ENCODE measurements at places on chromosomes 3 and 15. TPM values are rescaled to one million over a fixed set of nuclear protein-coding genes. Genes with fewer than 3 reads are reported as not detected.

- no peak for DNase-seq
Observed at GRCh38 chr3:169623971-169624370, 39.5 kb downstream of the MECOM start.

- DNase-seq, result no peak
Observed at GRCh38 chr15:62517541-62517940, 352.5 kb upstream of the C2CD4B start.

DNA sequence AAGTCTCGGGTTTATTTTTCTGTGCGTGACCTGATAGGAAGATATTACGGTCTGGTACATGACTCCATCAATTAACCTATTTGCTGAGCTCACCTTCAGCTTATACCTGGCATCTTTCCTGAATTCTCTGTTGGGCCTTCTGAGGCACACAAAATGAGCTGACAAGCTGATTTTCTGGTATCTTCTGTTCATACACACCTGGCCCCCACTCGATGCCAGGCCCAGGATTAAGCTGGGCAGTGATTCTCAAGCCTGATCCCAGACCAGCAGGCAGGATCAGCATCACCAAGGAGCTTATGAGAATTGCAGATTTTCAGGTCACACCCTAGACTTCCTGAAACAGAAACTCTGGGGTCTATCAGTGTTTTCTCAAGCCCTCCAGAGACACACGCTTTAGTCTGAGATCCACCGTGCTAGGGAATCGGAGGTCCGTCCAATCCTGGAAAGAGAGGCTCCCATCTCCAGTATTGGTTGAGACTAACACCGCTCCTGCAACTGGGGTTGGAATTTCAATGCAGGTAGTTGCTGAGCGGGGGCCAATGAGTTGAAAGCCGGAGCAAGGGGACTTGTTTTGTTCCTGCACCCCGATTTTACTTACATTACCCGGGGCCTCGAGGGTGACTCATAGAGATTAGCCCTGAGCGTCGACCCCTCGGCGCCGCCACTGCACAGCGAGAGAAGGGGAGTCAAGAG, 636 bp upstream of the EIF1B start:
- DNase-seq, result no peak

DNA sequence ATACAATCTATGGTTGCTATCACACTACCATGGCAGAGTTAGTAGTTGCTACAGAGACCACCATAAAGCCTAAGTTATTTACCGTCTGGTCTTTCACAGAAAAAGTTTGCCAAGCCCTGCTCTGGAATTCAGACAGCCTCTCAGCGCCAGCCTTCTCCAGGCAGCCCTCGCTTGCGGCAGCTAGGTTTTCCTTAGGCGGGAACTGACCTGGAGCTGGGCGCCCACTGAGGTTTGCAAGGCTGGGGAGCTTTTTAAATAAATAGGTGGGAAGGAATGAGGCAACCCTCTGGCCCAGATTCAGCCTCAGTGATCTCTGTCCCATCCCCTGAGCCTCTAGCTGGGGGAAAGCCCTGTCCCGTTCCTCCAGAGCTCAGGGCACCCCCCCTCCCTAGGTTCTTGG, 1.2 kb downstream of the CTSH start:
- no peak for DNase-seq

DNA sequence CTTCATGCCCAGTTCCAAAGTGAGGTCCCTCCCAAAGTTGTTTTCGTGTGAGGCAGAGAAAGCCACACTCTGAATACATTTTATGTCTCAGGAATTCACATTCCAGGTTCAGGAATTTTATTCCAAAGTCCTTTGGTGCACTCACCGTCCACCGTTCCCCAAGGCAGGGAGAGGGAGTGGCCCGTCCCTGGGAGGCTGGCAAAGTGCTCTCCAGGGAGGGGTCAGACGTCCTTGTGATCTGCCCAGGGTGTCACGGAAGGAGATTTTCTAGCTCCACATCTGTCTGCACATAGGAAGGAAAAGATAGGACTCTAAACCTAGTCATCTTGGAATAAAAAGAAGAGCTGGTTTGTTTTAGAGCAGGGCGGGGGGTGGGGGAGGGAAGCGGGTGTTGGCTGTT, 47.9 kb downstream of the KLF13 start:
- DNase-seq, result no peak

- no peak for DNase-seq
Observed at GRCh38 chr3:151979906-151980305, 106.5 kb downstream of the SUCNR1 start.

GRCh38 chr15:69610277-69610676, 157.7 kb downstream of the RPLP1 start:
- no peak for DNase-seq

- DNase-seq, result no peak
Observed at GRCh38 chr15:67835297-67836133, 4.3 kb downstream of the RNU6-1 start.

GRCh38 chr3:4517643-4518311, 24.6 kb downstream of the ITPR1 start:
- DNase-seq, result no peak

- DNase-seq, result no peak
Observed at GRCh38 chr3:79983118-79983517, 215.3 kb upstream of the ROBO1 start.

DNA sequence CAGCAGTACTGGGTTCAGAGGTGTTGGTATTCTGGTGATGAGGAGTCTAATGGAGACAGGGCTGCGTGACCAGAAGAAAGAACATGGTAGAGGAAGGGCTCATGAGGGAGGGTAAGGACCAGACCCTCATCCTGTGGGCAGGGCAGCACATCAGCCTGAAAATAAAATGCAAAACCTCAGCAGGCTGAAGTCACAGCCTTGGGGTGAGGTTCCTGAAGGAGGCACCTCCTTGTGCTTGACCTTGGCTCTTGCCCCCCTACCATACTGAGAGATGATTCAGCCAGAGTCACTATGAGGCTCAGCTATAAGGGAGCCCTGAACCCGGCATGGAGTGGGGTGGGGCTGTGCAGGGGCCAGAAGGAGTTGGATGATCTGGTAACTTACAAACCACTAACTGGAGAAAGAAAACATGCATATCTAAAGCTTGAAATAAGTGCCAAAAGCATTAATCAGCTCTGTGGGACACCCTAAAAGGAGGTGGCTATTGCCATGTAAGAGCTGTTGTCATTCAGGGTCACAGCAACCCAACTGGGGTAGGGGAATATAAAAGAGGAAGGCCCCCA, 60.2 kb downstream of the CORO2B start:
- DNase-seq, result no peak

GRCh38 chr15:35725353-35725752, 179.4 kb upstream of the DPH6 start:
- no peak for DNase-seq

DNA sequence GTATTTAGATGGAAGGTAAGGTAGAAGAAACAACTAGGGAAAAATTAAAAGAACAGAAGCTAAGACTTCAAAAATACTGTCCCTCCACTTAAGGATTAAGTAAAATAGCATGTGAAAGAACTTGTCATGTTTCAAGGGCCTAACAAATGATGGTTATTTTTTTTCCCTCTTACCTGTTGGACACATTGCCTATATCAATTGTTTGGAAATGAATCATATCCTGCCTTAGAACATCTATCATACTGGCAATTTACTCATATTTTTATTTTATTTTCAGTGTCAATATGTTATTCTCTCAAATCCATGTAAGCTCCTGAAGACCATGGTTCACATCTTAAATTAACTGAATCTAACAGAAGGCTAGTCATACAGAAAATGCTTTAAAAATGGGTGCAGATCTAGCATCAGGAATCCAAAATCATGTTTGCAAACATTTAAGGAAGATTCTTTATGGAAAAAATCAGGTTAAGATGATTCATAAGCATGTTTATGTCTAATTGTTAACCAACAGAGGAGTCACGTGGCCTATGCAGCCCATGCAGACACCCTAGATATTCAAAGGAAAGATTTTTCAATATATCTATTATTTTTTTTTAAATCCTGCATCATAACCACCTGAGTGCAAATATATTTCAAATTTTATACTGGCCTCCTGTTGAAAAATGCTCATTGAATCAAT, 135.8 kb upstream of the TRIM42 start:
- no peak for DNase-seq

DNA sequence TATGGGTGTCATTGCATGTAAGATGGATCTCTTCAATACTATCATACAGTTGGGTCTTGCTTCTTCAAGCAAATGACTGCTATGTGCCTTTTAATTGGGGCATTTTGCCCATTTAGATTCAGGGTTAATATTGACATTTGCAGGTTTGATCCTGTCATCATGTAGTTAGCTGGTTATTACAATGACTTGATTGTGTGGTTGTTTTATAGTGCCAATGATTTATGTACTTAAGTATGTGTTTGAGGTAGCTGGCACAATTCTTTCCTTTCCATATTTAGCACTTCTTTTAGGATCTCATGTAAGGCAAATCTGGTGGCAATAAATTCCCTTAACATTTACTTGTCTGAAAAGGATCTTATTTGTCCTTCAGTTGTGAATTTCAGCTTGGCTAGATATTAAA, 267.5 kb downstream of the VGLL3 start:
- no peak for DNase-seq

- no peak for DNase-seq
Observed at GRCh38 chr3:37542331-37542730, 319.3 kb upstream of the CTDSPL start.

Gene CPB1
- not detected for total RNA-seq

Gene ITIH3
- 0.78 TPM for total RNA-seq

Gene CPLX3
- total RNA-seq, result not detected

Gene FAM174B
- 11.0 TPM for total RNA-seq

Gene CCDC14
- 29.2 TPM for total RNA-seq

Gene OCA2
- 1.2 TPM for total RNA-seq

Gene GPR62
- not detected for total RNA-seq

Gene HESX1
- total RNA-seq, result 1.3 TPM

Gene ETFA
- 102 TPM for total RNA-seq

Gene KNG1
- not detected for total RNA-seq

Gene UBA7
- total RNA-seq, result 63.2 TPM

Gene DAZL
- total RNA-seq, result not detected

Gene GPR176
- 22.0 TPM for total RNA-seq

Gene IL17RB
- total RNA-seq, result 0.24 TPM

Gene GOLGA6B
- total RNA-seq, result not detected
